ENCODE measurements at places on chromosomes 1 and 21. TPM values are rescaled to one million over a fixed set of nuclear protein-coding genes. Genes with fewer than 3 reads are reported as not detected.

Gene GPATCH2
- 14.5 TPM for total RNA-seq

Gene PBX1
- 0.99 TPM for total RNA-seq

Gene ADGRL4
- 109 TPM for total RNA-seq

Gene KCNK2
- total RNA-seq, result under 0.01 TPM

Measured in lung microvascular endothelial cell (primary cell).